ENCODE measurements at places on chromosomes 2 and 18. TPM values are rescaled to one million over a fixed set of nuclear protein-coding genes. Genes with fewer than 3 reads are reported as not detected.

- peaks cover 36% of the 10 kb centered on the region for H3K36me3 ChIP-seq
- DNase-seq: no peak
- H3K27ac ChIP-seq: peak overlapping the region; percentile 82
- peaks cover 30% of the 10 kb centered on the region for H3K4me1 ChIP-seq
- peak overlapping the region; percentile 95 for H3K4me3 ChIP-seq
Measured at GRCh38 chr2:216499641-216500218, 1.1 kb downstream of the RPL37A start.

- H3K27ac ChIP-seq: no peak overlapping the region
- DNase-seq: no peak
- no peaks in the 10 kb centered on the region for H3K4me1 ChIP-seq
- no peaks in the 10 kb centered on the region for H3K36me3 ChIP-seq
Measured at GRCh38 chr2:211477537-211478275, 921.3 kb downstream of the CPS1 start.

Gene AFF3
- 1.3 TPM for polyA plus RNA-seq

Gene CAVIN2
- not detected for polyA plus RNA-seq

Gene ADAM23
- polyA plus RNA-seq: not detected

- no peak overlapping the region for H3K27ac ChIP-seq
- H3K36me3 ChIP-seq: no peaks in the 10 kb centered on the region
- DNase-seq: no peak
- H3K27me3 ChIP-seq: no peaks in the 10 kb centered on the region
Measured at GRCh38 chr18:59661891-59662701, 35.1 kb downstream of the CCBE1 start.

Gene SLC5A7
- polyA plus RNA-seq: not detected

GRCh38 chr18:47040982-47041381 is 5.6 kb upstream of the ELOA2 start:
- no peaks in the 10 kb centered on the region for H3K4me1 ChIP-seq
- H3K4me3 ChIP-seq: no peak overlapping the region
- no peak for DNase-seq
- H3K27me3 ChIP-seq: no peaks in the 10 kb centered on the region
- no peaks in the 10 kb centered on the region for H3K36me3 ChIP-seq
- no peak overlapping the region for H3K27ac ChIP-seq

Gene NBAS
- 22.0 TPM for polyA plus RNA-seq

Gene CROCC2
- not detected for polyA plus RNA-seq

DNA sequence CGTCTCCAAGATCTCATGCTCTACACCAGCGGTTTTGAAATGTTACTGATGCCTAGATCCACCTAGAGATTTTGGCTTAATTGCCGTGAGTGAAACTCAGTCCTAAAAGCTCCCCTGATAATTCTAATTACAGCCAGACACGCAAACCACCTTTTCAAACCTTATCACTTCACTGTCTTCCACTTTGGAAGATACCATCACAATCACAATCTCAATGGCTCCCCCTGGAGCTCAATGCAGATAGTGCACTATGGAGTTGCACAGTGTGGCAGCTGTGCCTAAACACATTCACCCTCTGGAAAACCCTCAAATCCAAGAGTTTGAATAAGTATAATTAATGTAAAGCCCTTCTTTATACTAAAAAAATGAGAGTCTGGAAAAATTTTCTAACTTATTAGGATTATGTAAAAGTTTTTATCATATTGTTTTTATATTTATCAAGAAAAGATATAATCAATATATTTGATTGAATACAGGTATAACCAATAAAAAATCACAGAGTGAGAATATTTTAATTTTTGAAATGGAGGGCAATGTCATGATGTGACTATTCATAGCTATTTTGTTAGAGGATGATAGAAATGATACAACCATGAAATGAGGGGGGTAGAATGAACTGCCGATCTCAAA is 102.9 kb upstream of the SLC8A1 start:
- H3K4me1 ChIP-seq: no peaks in the 10 kb centered on the region
- H3K27ac ChIP-seq: no peak overlapping the region
- H3K27me3 ChIP-seq: no peaks in the 10 kb centered on the region
- no peaks in the 10 kb centered on the region for H3K36me3 ChIP-seq
- no peak overlapping the region for H3K4me3 ChIP-seq

DNA sequence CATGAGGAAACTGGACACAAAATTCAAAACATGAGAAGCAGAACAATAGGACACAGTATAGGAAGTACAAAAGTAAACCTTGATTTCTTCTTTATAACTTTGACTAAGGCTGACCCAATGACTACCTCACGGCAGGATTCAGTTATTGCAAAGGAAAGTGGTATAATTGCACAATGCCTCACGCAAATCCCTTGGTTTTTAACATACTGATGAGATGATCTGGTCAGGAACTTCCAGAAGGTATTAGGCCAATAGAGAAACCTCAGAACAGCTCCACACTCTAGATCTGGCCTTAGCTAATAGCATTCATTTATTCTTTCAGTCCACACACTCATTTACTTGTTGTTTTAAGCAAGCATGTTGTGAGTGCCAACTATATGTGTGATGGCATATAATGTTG is 1526.9 kb upstream of the ACVR2A start:
- no peak overlapping the region for H3K27ac ChIP-seq
- no peaks in the 10 kb centered on the region for H3K27me3 ChIP-seq
- no peaks in the 10 kb centered on the region for H3K4me1 ChIP-seq
- no peak overlapping the region for H3K4me3 ChIP-seq

Gene RAPH1
- polyA plus RNA-seq: not detected

GRCh38 chr2:186771395-186771794 is 77.5 kb downstream of the FAM171B start:
- no peak overlapping the region for H3K4me3 ChIP-seq
- H3K27me3 ChIP-seq: no peaks in the 10 kb centered on the region
- H3K36me3 ChIP-seq: no peaks in the 10 kb centered on the region
- no peak overlapping the region for H3K27ac ChIP-seq
- no peaks in the 10 kb centered on the region for H3K4me1 ChIP-seq

DNA sequence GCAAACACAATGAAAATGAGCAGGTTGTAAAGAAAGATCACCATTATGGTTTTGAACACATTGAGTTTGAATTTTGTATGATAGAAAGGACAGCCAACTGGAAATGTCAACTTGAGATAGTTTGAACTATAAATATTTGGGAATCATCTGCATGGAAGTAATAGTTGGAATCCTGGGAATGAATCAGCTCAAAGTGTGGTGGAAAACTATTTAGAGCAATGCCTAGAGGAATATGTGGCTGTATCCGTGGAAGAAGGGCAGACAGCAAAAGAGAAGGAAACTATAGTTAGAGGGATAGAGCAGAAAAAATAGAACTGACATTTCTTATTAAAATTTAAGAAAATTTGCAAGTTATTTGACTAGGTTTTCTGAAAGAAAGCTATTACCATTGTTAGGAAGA is 112.5 kb upstream of the OTX1 start:
- DNase-seq: no peak
- no peak overlapping the region for H3K4me3 ChIP-seq
- no peaks in the 10 kb centered on the region for H3K27me3 ChIP-seq
- no peaks in the 10 kb centered on the region for H3K4me1 ChIP-seq
- no peak overlapping the region for H3K27ac ChIP-seq

- H3K4me1 ChIP-seq: no peaks in the 10 kb centered on the region
- no peaks in the 10 kb centered on the region for H3K27me3 ChIP-seq
- DNase-seq: no peak
- no peaks in the 10 kb centered on the region for H3K36me3 ChIP-seq
- H3K4me3 ChIP-seq: no peak overlapping the region
Measured at GRCh38 chr2:189232759-189233406, 53.3 kb upstream of the COL5A2 start.

- no peak overlapping the region for H3K27ac ChIP-seq
- DNase-seq: no peak
- H3K27me3 ChIP-seq: no peaks in the 10 kb centered on the region
- no peak overlapping the region for H3K4me3 ChIP-seq
- H3K4me1 ChIP-seq: no peaks in the 10 kb centered on the region
- H3K36me3 ChIP-seq: no peaks in the 10 kb centered on the region
Measured at GRCh38 chr18:629269-630150, 27.9 kb upstream of the TYMS start.

GRCh38 chr2:230541934-230542380 is 126.0 kb downstream of the SP100 start:
- DNase-seq: no peak
- H3K27ac ChIP-seq: no peak overlapping the region
- H3K4me3 ChIP-seq: no peak overlapping the region
- no peaks in the 10 kb centered on the region for H3K27me3 ChIP-seq
- no peaks in the 10 kb centered on the region for H3K4me1 ChIP-seq

Gene B3GNT2
- 62.1 TPM for polyA plus RNA-seq

DNA sequence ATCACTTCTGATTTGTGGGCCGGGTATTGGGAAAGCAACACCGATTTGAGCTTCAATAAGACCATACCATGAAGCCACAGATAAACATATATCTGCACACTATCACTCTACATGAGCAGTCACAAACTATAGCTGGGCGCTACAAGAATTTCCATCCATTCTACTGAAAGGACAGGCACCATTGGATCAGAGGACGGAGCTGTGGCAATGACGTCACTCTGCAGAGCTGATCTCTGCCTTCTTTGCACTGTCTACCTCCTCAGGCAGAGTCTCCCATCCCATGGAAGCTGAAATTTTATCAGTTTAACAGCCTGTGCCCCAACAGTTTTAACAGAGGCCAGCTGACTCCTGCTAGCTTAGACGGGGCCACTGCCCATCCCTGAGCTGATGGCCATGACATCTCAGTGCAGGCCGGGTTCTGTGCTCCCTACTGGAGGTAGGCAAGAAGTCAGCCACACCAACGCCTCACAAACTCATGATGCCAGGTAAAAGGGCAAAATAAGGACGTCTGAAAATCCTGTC is 389.6 kb upstream of the SALL3 start:
- H3K4me3 ChIP-seq: no peak overlapping the region
- no peaks in the 10 kb centered on the region for H3K36me3 ChIP-seq
- H3K27me3 ChIP-seq: no peaks in the 10 kb centered on the region
- DNase-seq: no peak
- H3K4me1 ChIP-seq: no peaks in the 10 kb centered on the region

DNA sequence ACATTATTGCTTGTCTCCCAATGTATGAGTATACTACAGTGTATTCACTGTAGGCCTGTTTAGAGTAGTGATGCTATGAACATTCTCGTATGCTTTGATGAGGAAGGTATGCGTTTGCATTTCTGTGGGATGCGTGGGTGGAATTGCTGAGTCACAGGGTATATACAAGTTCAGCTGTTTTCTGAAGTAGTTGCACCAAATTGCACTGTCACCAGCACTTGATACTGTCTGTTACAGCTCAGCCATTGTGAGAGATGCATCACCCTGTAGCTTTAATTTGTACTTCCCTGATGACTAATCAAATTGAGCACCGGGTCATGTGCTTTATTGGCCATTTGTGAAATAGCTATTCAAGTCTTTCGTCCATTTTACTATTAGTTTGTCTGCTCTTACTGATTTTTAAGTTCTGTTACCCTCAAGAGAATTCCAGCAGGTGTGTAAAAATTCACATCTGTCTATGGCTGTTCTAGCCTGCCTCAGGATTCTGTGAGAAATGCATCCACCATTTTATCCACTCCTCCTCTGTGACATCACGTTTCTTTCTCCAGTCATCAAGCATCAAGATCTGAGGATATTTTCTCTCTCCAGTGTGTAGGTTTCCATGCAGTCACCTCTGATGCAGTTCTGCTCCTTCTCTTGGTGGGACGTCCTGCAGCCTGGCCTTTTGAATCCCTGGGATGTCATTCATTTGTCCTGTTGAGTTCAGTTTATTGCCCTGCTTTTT is 72.5 kb downstream of the DGKD start:
- no peaks in the 10 kb centered on the region for H3K36me3 ChIP-seq
- H3K4me1 ChIP-seq: peaks cover 70% of the 10 kb centered on the region
- H3K27me3 ChIP-seq: no peaks in the 10 kb centered on the region
- no peak for DNase-seq
- H3K27ac ChIP-seq: peak overlapping the region; percentile 3

All from CD8-positive, alpha-beta memory T cell (primary cell).